G401 (cell line): ENCODE measurements at places on chromosomes 12 and 14.

DNA sequence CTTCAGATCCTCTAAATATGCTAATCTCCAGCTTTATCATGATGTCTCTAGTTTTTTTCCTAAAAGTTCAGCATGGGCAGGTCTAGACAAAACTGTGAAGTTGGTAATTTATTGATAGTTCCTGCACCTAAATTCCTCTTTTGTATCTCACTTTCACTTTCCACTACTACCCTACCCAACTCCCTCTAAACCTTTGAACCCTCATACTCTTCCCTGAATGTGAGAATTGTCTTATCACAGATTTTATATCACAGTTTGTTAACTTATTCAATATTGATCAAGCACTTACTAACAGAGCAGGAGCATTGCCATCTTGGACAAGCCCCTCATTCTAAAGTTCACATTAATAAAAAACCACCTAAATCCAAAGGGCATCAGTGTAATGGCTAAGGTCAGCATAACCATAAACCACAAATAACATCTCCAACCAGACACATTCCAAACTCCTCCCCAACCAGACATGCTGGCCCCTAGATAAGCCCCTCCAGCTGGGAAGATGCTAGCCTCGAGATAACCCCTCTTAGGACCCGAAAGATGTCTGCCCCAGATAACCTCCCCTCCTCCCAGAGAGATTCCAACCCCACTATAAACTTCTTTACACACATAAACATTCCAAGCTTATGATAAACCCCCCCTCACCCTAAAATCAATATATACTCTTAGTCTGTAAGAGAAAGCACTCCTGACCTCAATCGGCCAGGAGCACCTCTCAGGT is 78.7 kb downstream of the FSCB start:
- DNase-seq, result no peak

GRCh38 chr12:50039151-50039835 is 14.0 kb upstream of the RACGAP1 start:
- DNase-seq, result peak; percentile 79

DNA sequence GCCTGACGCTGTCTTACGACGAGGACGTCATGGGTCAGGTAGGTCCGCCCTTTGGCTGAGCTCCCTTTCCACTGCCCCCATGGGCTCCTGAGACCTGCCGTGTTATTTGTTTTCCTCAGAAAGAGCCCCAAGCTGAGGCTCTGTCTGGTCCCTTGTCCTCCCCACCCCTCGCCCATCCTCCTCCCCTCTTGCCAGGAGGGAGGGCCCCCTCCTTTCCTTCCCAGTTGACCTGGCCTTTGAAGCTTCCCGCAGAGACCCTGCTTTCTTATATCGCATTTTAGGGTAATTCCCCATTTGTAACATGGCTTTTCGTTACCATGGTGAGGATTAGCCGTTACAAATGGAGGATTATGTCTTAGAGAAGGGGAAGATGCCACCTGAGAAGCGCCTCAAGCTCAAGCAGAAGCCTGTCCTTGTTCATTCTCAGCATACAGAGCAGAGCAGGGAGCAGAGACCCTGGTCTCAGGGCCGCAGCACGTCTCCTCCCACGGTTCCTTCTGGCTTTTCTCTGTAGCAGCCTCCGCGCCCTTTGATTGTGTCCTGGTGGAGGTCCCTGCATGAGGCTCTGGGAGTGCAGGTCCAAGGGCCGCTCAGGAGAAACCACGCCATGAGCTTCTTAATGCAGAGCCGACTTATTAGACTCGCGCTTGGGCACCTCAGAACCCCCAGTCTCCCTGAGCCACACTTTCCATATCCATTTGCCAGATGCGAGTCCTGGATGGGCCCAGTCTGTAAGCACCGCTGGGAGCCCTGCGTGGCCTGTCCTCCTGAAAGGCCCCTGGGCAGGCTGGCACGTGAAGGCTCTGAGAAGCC is 47.2 kb downstream of the UBE3B start:
- DNase-seq, result no peak

- DNase-seq, result no peak
These were observed 62.7 kb upstream of the PTGR2 start for GRCh38 chr14:73788701-73789551.

DNA sequence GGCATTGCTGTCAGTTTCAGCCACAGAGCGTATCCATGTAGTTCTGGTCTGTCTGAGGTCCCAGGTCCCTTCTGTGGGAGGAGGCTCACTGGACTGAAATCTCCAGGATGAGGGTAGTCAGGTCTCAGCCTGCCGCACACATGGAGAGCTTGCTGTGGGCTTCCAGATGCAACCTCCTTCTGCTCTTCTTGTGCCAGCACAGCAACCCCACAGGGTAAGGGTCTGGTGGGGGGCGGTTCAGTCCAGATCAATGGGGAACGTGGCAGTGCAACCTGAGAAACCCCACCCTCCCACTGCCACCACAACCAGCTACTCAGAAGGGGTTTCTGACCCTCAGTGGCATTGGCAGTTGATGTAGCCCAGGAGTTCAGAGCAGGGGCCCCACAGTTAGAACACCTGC is 61.2 kb downstream of the BEGAIN start:
- no peak for DNase-seq

DNA sequence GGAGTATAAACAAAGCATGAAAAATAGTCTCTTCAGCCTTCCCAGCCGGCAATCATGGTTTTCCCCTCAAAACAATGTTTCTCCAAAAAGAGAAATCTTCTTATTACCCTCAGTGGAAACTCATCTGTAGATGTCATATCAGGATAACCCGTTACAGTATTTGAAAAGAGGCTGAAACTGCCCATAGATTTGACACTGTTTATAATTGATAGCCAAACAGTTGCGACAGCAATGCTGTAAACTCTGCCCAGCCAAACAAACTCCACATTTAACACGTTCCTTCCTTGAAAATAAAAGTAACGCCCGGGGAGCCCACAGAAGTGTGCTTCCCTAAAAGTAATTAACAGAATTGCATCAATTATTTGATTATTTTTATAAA is 201.3 kb upstream of the FOXN3 start:
- no peak for DNase-seq

- no peak for DNase-seq
These were observed 9.9 kb downstream of the KRT83 start for GRCh38 chr12:52311285-52311648.

DNA sequence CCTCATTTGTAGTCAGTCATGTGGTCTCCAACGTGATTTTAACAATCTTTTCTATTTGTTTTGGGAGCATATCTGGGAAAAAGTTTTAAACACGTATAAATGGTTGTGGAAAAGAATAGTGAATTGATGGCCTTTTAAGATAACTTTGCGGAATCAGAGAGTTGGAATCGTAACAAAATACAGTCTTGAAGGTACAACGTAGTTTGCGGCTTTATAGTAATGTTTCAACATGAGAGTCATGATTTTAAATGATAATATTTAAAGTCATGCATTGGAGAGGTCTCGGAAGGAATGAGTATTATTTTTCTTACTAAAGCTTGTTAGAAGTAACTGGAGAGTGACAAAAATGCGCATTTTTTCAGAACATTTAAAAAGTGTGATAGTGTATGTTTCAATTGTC is 1.6 kb downstream of the AEBP2 start:
- no peak for DNase-seq

- no peak for DNase-seq
These were observed 1.5 kb downstream of the RFLNA start for GRCh38 chr12:124296295-124296915.

GRCh38 chr14:96762650-96763049 is 34.5 kb upstream of the VRK1 start:
- DNase-seq, result peak; percentile 80

DNA sequence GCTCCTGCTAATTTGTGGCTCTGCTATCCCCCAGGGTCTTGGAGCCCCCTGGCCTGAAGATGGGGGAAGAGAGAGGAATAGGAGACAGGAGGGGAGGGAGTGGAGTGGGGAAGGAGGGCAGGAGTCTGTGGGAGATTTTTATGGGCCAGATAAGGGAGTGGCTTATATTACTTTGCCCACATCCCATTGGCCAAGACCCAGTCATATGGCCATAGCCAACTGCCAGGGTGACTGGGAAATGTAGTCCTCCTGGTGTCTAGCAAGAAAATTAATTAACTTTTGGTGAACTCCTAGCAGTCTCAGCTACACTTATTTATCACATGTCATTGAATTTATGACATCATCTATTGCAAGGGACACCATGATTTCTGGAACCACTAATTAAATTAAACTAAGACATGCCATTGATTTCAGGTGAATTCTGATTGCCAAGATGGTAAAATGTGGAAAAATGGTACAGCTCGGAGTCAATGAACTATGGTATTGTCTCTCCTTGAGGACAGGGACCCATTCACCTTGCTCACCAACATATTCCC is 50.3 kb downstream of the ESRRB start:
- no peak for DNase-seq

- DNase-seq, result peak; percentile 96
These were observed at the start of gene CPSF6 for GRCh38 chr12:69239352-69239921. CPSF6 (plus strand) TSS chr12:69239569; CDS start chr12:69239647, 78 bp downstream.
